ENCODE measurements at places on chromosomes 5 and 9. TPM values are rescaled to one million over a fixed set of nuclear protein-coding genes. Genes with fewer than 3 reads are reported as not detected.

- DNase-seq, result no peak
- H3K36me3 ChIP-seq, result no peaks in the 10 kb centered on the region
- peaks cover 25% of the 10 kb centered on the region for H3K27me3 ChIP-seq
- H3K27ac ChIP-seq, result no peak overlapping the region
- H3K4me1 ChIP-seq, result no peaks in the 10 kb centered on the region
- H3K4me3 ChIP-seq, result no peak overlapping the region
Observed at GRCh38 chr5:74613283-74613682, 27.2 kb downstream of the ENC1 start.

GRCh38 chr5:6781716-6782115 is 68.5 kb downstream of the TENT4A start:
- no peaks in the 10 kb centered on the region for H3K27me3 ChIP-seq
- H3K4me3 ChIP-seq, result no peak overlapping the region
- DNase-seq, result no peak
- H3K36me3 ChIP-seq, result no peaks in the 10 kb centered on the region
- no peak overlapping the region for H3K27ac ChIP-seq

DNA sequence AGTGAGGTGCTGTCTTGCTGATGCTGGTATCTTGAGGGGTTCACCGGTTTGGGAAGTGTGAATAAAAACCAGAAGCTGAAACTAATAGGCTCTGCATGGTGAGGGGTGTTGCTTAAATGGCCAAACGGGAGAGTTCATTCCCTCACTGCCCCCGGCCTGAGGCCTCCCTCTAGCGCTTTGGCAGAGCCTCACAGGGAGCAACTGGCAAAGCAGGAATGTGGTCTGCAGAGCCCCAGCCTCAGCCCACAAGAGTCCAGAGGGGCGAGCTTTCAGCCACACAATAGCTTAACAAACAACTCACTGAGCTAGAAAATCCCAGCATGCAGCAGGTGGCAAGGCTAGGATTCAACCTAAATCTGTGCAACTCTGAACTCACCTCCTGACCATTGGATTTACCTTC is 234.8 kb downstream of the MED10 start:
- no peaks in the 10 kb centered on the region for H3K36me3 ChIP-seq
- no peak overlapping the region for H3K4me3 ChIP-seq
- H3K27me3 ChIP-seq, result peaks cover 8% of the 10 kb centered on the region
- H3K4me1 ChIP-seq, result no peaks in the 10 kb centered on the region

DNA sequence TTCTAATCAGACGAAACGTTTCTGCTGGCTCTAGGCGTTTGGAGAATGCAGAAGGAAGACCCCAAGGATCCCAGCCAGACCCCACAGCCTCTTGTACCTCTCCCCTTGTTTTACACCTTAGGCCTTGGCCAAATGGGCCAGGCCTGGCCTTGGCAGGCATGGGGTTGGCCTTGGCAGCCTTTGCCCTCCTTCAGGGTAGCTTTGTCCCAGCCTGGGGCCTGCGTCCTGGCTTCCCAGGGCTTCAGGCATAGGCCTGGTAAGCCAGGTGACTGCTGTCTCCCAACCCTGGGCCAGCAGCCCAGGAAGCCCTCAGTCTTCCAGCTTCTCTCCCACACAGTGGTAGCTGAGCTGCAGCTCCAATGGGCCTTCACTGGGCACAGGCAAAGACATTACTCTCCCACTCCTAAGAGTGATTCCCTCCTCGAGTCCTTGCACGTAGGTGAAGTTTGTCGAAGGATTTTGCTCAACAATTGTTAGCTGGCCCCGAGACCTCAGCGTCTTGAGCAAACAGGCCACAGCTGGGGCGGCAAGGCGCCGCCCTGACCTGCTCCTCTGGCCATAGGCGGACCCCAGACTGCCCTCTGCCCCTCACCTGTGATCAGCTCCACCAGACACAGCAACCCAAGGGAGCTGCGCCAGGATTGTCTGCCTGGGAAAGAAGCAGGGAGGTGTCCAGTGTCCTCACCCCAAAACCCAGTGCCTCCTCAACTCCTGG is 1.1 kb upstream of the PITX1 start:
- peaks cover 81% of the 10 kb centered on the region for H3K27me3 ChIP-seq
- H3K36me3 ChIP-seq, result no peaks in the 10 kb centered on the region
- H3K4me3 ChIP-seq, result peak overlapping the region; percentile 88
- no peak for DNase-seq

The PDGFRB gene
- total RNA-seq, result 1.1 TPM

The OR1Q1 gene
- not detected for total RNA-seq

DNA sequence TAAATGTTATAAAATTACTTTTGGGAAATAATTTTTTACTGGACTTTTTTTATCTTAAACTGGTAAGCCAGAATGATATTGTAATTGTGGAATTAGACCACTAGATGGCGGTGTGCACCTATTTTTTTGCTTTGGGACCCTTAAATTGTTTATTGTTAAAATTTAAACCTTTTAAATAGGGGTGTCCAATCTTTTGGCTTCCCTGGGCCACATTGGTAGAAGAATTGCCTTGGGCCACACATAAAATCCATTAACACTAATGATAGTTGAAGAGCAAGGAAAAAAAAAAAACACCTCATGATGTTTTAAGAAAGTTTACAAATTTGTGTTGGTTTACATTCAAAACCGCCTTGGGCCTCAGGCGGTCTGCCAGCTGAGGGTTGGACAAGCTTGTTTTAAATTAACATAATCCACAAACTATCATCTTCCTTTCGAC is 28.4 kb upstream of the GADD45G start:
- peak; percentile 27 for DNase-seq
- H3K4me3 ChIP-seq, result no peak overlapping the region
- H3K27me3 ChIP-seq, result peaks cover 45% of the 10 kb centered on the region
- no peak overlapping the region for H3K27ac ChIP-seq
- H3K36me3 ChIP-seq, result no peaks in the 10 kb centered on the region
- peaks cover 17% of the 10 kb centered on the region for H3K4me1 ChIP-seq

The JAKMIP2 gene
- total RNA-seq, result 1.2 TPM

- no peaks in the 10 kb centered on the region for H3K27me3 ChIP-seq
- DNase-seq, result no peak
- H3K4me3 ChIP-seq, result no peak overlapping the region
- H3K4me1 ChIP-seq, result no peaks in the 10 kb centered on the region
- no peaks in the 10 kb centered on the region for H3K36me3 ChIP-seq
- H3K27ac ChIP-seq, result no peak overlapping the region
Observed at GRCh38 chr9:82052081-82052480, 63.5 kb downstream of the SPATA31D1 start.

DNA sequence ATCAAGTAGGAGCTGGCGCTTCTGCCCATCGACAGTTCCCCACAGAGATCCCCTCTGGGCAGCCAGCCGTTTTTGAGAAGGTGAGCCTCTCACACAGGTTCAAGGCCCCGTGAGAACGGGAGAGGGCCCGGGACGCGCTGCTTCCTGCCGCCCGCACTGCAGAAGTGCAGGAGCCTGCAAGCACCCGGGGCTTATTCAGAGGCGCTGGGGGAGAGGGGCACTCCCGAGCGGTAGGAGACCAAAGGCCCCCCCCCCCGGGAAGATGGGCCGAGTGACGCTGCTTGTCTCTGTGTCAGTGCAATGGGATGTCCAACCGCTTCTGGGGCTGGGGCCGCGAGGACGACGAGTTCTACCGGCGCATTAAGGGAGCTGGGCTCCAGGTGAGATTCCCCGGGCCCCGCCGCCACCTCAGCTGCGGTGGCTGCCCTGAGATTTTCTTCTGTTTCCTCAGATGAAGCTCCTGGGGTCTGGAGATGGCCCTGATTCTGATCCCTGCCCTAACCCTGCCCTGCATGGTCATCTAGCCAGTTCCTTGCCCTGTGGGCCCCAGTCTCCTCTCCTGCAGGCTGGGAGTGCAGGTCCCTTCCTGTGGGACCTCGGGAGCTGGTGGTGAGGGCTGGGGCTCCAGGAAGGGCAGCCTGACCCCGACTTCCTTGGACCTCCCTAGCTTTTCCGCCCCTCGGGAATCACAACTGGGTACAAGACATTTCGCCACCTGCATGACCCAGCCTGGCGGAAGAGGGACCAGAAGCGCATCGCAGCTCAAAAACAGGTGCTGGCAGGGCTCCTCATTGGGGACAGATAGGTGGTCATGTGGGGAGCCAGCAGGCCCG is 8.5 kb downstream of the B4GALT7 start:
- peaks cover 8% of the 10 kb centered on the region for H3K4me1 ChIP-seq
- H3K4me3 ChIP-seq, result no peak overlapping the region
- no peaks in the 10 kb centered on the region for H3K27me3 ChIP-seq
- no peak overlapping the region for H3K27ac ChIP-seq
- no peak for DNase-seq

- no peak overlapping the region for H3K27ac ChIP-seq
- DNase-seq, result no peak
- peaks cover 16% of the 10 kb centered on the region for H3K27me3 ChIP-seq
Observed at GRCh38 chr9:90449213-90449925, 193.3 kb downstream of the DIRAS2 start.

- DNase-seq, result no peak
- H3K36me3 ChIP-seq, result no peaks in the 10 kb centered on the region
- no peaks in the 10 kb centered on the region for H3K4me1 ChIP-seq
Observed at GRCh38 chr5:171839112-171839511, 53.5 kb downstream of the SMIM23 start.

The SLC4A9 gene
- total RNA-seq, result 0.07 TPM

DNA sequence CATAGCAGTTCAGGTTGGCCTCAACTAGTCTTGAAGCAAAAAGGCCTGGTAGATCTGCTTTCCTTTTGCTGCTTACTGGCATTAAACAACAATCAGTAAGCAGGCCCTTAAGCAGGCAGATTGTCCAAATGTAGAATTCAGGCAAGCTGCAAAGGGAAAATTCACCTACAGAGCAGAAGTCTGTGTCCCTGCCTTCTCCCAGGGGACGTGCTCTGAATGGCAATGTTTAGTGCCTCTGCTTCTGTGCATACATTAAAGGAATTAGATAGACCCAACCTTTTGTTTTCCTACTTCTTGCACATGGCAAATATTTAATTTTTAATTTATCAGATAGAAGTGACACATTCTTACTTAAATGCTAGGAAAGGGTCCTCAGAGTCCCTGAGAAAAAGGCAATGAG is 328.8 kb upstream of the PIK3R1 start:
- H3K27ac ChIP-seq, result no peak overlapping the region
- no peaks in the 10 kb centered on the region for H3K4me1 ChIP-seq
- H3K36me3 ChIP-seq, result no peaks in the 10 kb centered on the region
- DNase-seq, result no peak
- no peaks in the 10 kb centered on the region for H3K27me3 ChIP-seq

DNA sequence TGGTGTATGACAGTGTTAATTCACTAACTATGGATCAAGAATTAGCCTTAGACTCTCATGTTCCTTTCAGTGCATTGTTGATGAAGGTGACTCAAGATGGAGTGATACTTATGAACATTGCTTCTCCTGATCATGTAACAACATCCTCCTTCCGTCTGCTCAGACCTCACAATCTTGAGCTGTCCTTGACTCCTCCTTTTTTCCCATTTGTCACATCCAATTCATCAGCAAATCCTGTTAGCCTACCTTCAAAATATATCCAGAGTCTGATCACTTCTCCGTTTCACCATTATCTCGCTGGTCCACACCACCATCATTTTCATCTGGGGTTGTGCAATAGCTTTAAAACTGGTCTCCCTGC is 9.2 kb upstream of the SEMA6A start:
- H3K36me3 ChIP-seq, result peaks cover 3% of the 10 kb centered on the region
- H3K27me3 ChIP-seq, result peaks cover 41% of the 10 kb centered on the region
- peaks cover 6% of the 10 kb centered on the region for H3K4me1 ChIP-seq
- DNase-seq, result no peak

DNA sequence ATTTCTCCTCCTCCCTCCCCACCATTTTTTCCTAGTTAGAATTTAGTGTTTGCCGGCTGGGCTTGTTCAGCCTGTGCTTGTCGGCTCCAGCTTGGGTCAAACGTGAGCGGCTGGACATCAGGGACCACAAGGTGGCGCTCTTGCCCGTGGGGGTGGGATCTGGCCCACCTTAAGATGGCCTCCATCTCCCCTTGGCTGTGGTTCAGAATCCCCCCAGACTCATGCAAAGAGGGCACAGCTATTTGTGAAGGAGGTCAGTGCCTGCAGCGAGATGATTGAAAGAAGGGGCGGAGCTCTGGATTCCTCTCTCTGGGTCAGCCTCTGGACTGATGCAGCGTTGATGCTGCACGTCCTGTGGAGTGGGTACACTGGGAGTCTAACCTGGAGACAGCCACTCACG is 283.3 kb upstream of the TUT7 start:
- peaks cover 24% of the 10 kb centered on the region for H3K27me3 ChIP-seq
- no peaks in the 10 kb centered on the region for H3K4me1 ChIP-seq
- H3K27ac ChIP-seq, result no peak overlapping the region
- DNase-seq, result peak; percentile 34
- H3K36me3 ChIP-seq, result no peaks in the 10 kb centered on the region

The ANKRD31 gene
- 0.65 TPM for total RNA-seq

The GPR21 gene
- total RNA-seq, result 1.6 TPM
